ENCODE measurements at places on chromosomes 12 and 14.

GRCh38 chr12:10212739-10213131 is at the start of gene GABARAPL1:
Gene GABARAPL1 (plus strand): TSS chr12:10212877. CDS start chr12:10213130, 253 bp downstream.
- peak; percentile 53 for DNase-seq

- DNase-seq = peak; percentile 9
Measured at GRCh38 chr14:52352061-52352491, 38.0 kb downstream of the PTGER2 start.

DNA sequence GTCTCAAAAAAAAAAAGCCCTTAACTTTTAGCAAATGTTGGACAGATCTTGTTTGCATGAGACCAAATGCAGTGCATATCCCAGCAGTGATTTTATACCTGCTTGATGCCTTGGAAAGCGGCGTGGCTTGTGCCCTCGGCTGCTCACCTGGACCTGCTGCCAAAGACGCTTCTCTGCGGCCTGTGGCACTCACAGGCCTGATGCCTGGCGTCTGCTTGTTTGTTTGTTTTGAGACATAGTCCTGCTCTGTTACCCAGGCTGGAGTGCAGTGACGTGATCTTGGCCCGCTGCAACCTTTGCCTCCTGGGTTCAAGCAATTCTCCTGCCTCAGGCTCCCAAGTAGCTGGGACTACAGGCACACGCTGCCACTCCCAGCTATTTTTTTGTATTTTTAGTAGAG is 5.2 kb downstream of the PGAM5 start:
- no peak for DNase-seq

DNA sequence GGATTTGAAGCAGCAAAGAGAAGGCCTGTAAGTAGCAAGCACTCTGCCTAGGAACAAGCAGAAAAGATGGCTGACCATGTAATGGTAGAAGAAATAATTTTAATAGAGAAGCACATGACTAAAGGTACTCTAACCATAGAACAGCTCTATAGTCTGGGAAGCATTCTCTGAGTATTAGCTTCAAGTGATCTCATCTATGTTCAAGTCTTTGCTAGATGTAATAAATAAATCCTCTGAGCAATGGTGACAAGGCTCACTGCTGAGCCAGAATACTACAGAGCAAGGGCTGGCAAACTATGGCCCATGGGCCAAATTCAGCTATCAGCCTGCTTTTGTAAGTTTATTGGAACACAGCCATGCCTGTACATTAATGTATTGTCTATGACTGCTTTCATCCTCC is 84.8 kb downstream of the PEBP1 start:
- no peak for DNase-seq

DNA sequence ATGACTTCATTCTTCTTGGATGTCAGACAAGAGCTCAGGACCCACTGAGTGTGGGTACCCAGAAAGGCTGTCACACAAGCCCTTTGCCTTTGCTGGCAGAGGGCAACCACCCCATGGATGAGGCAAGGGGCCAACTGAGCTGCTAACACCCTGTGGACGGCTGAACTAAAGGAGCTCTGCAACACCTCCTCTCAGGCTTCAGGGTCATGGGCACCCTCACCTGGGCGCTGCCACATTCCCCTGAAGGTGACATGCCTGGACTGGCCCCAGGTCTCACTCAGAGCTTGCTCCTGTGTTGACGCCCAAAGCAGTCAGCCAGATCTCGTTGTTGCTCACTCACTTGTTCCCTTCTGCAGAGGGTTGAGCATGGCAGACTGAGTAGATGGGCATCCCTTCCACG is 336.8 kb upstream of the TMEM132C start:
- no peak for DNase-seq

DNA sequence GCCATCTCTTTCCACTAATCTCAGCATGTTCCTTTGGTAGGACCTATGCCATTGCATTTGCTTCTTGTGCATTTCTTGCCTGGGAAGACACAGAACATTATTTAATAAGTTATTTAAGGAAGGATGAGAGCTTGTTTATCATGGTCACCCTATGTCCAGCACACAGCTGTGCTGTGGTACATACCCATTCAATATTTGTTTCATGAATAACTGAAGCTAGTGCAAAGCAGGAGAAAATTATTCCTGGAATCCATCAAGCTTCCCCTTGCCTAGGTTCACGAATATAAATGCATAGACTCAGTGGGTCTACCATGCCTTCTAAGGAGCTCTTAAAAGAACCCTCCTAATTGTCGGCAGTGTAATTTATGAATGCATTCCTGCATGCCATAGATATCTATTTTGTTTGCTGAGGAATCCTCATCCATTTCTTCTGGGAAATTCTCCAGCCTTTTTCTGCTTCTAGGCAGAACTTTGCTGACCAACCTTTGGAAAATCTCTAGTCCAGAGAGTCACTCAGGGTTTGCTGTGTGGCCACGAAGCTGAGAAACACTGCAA is 599.8 kb upstream of the TMEM132C start:
- no peak for DNase-seq

DNA sequence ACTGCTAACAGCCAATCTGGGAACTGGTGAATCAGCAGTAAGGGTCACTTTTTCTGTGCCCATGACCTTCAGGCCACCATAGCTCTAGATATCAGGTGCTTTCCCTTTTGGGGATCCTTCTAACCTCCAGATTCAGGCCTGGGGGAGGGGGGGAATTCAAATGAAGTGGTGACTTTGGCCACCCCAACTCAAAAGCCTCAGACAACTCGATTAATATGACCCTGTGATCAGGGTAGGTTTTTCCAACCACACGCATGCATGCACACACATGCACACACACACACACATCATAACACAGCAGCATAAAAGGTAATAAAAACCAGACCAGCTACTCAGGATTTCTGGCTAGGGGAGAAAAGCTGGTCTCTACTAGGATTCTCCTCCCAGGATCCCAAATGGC is 5.3 kb downstream of the TBX3 start:
- DNase-seq = no peak

DNA sequence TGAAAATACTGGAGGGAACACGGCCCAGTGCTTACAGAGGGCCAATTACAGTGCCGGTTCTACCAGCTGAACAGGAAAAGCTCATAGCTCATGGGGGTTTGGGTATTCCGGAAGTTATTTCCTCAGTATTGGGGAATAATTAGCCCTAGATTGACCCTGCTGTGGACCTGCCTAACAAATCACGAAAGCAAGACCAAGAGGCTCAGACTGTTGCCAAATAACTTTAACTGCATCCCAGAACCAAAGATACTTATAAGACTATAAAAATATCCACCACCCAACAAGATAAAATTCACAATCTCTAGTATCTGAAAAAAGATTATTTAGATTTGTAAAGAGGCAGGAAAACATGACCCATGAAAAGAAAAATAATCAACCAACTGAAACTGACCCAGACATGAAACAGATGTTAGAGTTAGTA is 8.0 kb upstream of the OR5AU1 start:
- no peak for DNase-seq

GRCh38 chr14:24110060-24110459 is 4.5 kb upstream of the DCAF11 start:
- DNase-seq = no peak

GRCh38 chr14:47322751-47323150 is 352.7 kb downstream of the MDGA2 start:
- no peak for DNase-seq

DNA sequence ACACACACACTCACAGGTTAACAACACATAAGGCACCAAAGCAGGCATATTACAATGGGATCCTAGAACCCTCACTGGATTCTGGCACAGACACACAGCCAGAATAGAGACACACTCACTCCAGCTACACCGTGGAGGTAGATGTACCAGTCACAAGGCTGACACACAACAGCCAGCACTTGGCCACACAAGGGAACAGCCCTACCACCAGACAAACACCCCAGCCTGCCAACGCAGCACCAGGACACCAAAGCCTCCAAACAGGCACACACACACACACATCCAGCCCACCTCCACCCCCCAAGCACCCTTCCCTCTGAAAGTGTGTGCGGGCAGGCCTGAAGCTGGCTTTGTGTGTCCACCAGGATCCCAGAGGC is 10.9 kb upstream of the ITGB7 start:
- DNase-seq = no peak

GRCh38 chr14:103372552-103373304 is 12.5 kb upstream of the MARK3 start:
- no peak for DNase-seq

- DNase-seq = no peak
Measured at GRCh38 chr14:77198561-77198960, 17.0 kb downstream of the TMEM63C start.

GRCh38 chr14:54364555-54365415 is 32.0 kb upstream of the CDKN3 start:
- DNase-seq = no peak

DNA sequence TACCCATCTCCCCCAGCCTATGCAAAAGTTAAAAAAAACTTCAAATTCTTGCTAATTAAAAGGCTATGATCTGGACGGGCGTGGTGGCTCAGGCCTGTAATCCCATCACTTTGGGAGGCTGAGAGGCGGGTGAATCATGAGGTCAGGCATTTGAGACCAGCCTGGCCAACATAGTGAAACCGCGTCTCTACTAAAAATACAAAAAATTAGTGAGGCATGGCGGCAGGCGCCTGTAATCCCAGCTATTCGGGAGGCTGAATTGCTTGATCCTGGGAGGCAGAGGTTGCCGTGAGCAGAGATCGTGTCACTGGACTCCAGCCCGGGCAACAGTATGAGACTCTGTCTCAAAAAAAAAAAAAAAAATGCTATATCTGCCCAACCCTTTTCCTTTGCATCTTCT is 925.4 kb downstream of the GALC start:
- no peak for DNase-seq

DNA sequence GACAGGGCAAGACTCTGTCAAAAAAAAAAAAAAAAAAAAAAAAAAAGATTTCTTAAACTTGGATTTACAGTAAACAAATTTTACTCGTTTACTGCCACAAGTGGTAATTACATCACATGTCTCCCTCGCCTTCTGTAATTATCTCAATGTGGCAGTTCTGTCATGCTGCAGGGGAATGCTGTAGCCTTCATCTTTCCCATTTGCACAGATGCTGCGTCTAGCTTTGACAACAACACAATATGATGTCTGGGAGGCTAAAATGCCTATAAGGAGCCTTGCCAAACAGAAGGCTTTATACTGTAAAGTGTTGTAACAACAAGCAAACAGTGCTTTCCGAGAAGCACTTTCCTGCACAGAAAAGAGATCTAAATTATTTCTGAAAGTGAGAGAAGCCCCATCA is 48.7 kb downstream of the ESR2 start:
- DNase-seq = no peak

DNA sequence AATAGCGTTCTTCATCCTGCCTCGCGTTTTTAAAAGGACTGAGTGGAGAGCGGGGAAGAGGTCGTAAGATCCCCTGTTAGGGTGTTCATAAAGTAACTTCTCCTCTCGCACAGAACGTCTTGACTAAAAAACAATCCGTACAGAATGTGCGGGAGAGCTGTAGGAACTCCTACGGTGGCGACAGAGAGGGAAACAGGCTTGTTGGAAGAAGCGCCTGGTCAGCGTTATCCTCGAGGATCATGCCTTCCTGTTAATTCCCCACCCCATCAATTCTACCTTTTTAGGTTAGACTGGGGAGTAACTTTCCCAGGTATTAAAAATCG is 399 bp upstream of the WASHC4 start:
- DNase-seq = no peak

GRCh38 chr12:51986834-51987233 is 19.9 kb upstream of the TAMALIN start:
- DNase-seq = no peak

- DNase-seq = no peak
Measured at GRCh38 chr12:96195845-96196451, 1.8 kb downstream of the ELK3 start.

Data from stimulated activated CD8-positive, alpha-beta memory T cell treated with anti-CD3 and anti-CD28 coated beads, Interleukin-2, amount 100 ng/mL, for 1 hour (primary cell).